ENCODE measurements at places on chromosomes 3 and 15.

GRCh38 chr3:17755836-17756235 is 13.4 kb upstream of the TBC1D5 start:
- DNase-seq = no peak

DNA sequence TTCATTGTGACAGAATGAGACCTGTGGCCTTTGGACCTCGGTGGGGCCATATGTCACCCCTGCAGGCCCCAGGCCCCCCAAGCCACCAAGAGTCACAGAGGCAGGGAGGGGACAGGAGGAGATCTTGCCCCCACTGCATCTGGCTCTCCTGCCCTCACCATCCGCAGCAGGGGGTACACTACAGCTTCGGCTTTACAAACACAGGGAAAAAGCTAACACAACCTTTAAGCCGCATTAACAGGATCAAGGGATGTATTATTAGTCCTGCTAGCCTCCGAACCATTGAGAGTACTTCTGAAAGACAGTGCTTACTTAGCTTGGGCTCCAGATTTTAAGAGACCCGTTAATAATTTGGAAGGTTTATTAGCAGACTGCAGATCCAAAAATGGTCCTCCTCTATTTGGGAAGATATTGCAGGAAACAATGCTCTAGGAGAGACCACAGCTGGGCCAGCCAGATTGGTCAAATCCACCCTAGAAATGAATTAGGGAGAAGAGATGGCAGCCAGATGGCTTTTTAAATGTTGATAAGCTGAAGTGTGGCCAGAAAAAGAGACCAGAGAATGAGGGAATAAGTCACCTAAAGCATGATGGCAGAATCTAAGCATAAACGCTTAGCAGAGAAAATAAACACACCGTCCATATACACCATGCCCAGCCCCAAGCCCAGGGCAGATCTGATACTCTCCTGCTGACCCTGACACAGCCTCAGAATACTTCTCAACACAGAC is 31.5 kb downstream of the SRGAP3 start:
- DNase-seq = no peak

DNA sequence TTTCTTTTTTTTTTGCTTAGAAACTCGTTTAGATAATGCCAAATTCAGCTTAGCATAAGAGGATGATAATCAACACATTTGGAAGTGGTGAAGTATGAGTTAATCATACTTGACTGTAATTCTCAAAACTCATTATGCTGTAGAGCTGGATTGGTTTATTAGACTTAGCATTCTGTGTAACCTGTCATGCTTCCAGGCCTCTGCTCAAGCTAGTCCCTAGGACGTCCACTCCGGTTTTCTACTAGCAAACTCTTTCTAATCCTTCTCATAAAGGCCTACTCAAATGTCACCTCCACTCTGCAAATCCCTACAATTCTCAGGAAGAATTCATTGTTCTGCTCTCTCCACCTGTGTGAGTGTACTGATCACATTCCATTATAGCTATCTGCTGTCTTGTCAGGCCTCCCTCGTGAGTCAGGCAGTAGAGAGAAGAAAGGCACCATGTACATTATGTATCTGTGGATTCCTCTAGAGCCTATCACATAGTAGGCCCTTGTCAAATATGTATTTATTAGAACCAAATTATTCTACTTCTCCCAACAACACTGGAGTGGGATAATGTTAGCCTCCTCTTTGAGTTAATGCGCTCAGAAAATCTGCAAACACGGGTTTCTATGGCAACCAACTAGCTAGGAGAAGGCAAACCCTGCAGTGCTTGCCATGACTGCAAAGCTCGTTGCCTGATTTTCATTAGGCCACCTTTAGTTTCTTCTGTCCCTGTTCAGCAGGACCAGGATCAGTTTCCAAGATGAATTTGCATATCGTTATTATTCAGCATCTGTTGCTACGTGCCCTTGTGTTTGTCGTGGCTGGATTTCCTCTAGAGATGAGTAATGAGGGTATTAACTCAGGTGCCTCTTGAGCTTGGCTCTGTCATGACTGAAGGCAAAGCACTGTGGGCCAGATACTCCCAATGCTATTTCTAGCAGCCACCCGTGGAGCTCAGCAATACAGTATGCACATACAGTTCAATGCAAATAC is 30.7 kb downstream of the ATP13A5 start:
- DNase-seq = no peak

GRCh38 chr15:25664761-25665160 is 198.4 kb downstream of the ATP10A start:
- DNase-seq = no peak

DNA sequence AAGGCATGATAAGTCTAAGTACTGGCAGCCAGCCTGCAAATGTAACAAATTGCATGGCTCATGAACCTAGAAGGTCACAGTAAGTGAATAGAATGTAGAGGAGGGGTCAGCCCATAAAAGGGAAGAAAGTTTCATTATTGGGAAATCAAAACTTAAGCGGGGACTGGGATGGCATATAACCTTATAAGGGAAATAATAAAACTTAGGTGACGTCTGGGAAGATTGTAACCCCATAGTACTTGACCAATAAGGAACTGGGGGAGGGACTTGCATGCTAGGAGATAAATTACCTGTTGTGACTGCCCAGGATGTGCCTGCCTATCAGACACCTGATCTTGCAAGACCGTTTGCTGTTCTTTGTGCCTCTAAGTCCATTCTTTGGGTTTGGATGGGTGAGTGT is 28.1 kb upstream of the MCTP2 start:
- DNase-seq = no peak

DNA sequence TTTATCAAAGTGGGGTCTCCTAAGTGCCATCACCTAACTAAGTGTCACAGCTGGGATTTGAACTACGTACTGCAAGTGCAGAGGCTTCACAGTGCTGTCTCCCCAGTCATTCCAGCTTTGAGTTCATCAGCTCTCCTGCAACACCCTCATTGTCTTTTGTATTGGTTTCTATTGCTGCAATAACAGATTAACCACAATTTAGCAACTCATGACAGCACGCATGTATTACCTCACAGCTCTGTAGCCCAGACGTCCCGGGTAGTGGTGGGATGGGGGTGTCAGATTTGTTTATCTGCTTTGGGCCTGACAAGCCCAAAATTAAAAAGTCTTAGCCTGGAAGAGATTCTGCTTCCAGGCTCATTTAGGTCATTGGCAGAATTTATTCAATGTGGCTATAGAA is 220.5 kb upstream of the LRRN1 start:
- no peak for DNase-seq

- DNase-seq = no peak
Observed at GRCh38 chr3:105584003-105584790, 217.5 kb downstream of the ALCAM start.

- no peak for DNase-seq
Observed at GRCh38 chr3:143707848-143708247, 140.4 kb downstream of the SLC9A9 start.

- DNase-seq = no peak
Observed at GRCh38 chr15:69706353-69707097, 253.9 kb downstream of the RPLP1 start.

Data from stimulated activated CD4-positive, alpha-beta T cell treated with anti-CD3 and anti-CD28 coated beads, Interleukin-12 subunit alpha, Interleukin-12 subunit beta, amount 100 ng/mL, for 24 hours (primary cell).